ENCODE measurements at places on chromosomes 3 and 15.

GRCh38 chr15:33132233-33132580 lies 62.3 kb downstream of the FMN1 start:
- DNase-seq = no peak

DNA sequence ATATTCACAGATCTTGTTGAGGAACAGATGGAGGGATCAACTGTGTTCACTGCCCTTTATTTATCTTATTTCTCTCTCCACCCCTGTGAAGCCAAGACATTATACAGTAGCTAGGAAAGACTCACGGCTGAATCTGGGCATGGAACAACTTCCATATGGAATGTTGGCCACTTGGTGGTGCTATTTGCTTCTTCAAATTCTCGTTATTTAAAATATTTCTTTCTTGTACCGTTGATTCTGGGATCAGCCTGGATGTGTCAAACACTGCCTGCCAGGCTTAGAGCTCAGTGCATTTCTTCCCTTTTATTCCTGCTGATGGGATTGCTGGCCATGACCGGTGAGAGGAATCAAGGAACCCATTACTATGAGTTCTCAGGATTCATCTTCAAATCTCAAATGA lies 17.5 kb upstream of the GASK1A start:
- peak; percentile 39 for DNase-seq

- no peak for DNase-seq
Measured at GRCh38 chr3:13427662-13428603, 7.8 kb upstream of the NUP210 start.

GRCh38 chr15:38299216-38299615 lies 46.6 kb downstream of the SPRED1 start:
- DNase-seq = no peak

Data from caudate nucleus (tissue), 63 donors.